GM12892 (cell line): ENCODE measurements at places on chromosomes 12 and 14.

- no peak for DNase-seq
These were observed 219.5 kb upstream of the TMEM132C start for GRCh38 chr12:128047266-128048060.

- DNase-seq: no peak
These were observed 67.3 kb upstream of the TMCC3 start for GRCh38 chr12:94717656-94718055.

GRCh38 chr12:107597695-107598410, 87.7 kb upstream of the PWP1 start:
- DNase-seq: no peak

GRCh38 chr12:120316798-120317223, 10.8 kb downstream of the PLA2G1B start:
- no peak for DNase-seq

DNA sequence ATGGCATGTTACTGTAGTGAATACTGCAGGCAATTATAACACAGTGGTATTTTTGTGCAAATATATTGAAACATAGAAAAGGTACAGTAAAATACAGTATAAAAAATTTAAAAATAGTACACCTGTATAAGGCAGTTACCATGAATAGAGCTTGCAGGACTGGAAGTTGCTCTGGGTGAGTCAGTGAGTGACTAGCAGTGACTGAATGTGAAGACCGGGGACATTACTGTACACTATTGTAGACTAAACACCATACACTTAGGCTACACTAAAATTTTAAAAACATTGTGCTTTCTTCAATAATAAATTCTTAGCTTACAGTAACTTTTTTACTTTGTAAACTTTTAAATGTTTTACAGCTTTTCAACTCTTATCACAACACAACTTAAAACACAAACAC, 181.7 kb downstream of the GALC start:
- no peak for DNase-seq

DNA sequence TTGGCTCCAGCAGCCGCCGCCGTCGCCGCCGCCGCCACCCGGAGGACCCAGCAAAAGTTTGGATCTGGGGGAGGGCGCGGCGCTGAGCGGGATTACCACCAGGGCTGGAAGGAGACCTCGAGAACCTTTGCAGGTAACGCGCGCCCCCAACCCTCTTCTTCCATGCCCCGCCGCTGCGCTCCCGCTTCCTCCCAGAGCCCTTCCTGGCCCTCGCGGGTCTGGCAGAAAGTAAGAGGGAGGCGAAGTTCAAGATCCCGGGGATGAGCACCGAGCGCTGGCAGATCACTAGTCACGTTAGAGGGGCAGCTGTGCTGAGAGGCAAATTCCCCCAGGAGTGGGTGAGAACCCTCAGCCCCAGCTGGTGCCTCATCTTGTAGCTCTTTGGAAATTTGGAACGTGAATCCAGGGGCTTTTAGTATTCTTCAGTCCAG, 3.9 kb downstream of the FLRT2 start:
- DNase-seq: no peak

- DNase-seq: no peak
These were observed 1.1 kb upstream of the HOXC4 start for GRCh38 chr12:54052438-54053002.

- no peak for DNase-seq
These were observed 7.6 kb downstream of the SLC38A2 start for GRCh38 chr12:46364777-46365580.

DNA sequence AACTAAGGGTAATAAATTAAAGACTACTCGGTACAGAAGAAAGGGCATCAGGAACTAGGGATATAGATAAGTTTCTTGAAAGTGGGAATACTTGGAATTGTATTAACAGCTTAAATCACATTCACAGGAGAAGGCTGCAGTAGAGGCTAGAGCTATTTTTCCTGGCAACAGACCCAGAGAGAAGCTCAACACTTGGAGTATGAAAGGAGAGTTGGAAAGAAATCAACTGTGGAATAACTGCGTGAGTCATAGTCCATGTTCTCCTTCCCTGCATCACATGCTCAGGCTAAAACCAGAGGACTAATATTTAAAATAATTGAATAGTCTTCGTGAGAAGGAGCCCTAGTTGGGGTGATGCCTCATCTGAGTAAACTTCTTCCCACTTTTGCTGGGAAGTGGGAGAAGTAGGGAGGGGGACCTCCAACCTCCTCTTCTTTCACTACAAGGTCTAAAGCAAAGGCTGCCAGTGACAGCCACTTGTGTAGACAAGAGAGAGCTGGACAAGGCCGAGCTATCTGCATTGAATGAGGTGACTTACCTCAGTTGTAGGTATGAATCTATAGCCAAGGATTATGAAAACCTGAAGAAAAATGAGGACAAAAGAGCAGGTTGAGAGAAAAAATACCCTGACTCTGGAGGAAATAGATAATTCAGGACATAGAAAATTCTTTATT, 32.7 kb downstream of the DYRK2 start:
- DNase-seq: no peak

GRCh38 chr12:109744026-109744425, 30.4 kb downstream of the FAM222A start:
- no peak for DNase-seq

- DNase-seq: no peak
These were observed 6.2 kb downstream of the SERPINA1 start for GRCh38 chr14:94382099-94382715.

GRCh38 chr12:120955232-120955631, 23.1 kb upstream of the HNF1A start:
- DNase-seq: no peak

DNA sequence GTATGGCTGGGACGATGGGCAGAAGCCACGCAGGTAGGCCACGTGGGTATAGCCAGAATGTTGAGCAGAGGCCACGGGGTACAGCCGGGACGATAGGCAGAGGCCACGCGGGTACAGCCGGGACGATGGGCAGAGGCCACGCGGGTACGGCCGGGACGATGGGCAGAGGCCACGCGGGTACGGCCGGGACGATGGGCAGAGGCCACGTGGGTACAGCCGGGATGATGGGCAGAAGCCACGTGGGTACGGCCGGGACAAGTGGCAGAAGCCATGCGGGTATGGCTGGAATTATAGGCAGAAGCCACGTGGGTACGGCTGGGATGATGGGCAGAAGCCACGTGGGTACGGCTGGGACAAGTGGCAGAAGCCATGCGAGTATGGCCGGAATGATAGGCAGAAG, 195.0 kb downstream of the TTC7B start:
- no peak for DNase-seq

- no peak for DNase-seq
These were observed 214.9 kb downstream of the ZFP36L1 start for GRCh38 chr14:68577802-68578541.

DNA sequence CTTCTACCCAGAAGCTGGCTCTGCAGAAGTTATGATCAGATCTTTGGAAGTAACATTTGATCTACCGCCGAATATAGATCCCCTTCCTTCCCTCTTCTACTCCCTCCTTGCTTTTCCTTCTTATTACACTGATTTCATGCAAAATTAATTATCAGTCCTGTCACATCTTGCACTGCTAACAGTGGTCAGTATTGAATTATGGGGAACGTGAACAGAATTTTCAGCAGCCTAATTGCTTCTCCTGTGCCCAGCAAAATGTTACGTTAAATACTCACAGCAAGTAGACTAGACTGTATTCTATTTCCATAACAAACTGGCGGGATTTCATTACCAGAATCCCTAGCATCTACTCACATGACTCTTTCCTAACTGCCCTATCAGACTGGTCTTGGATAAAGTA, 596.9 kb downstream of the DIO2 start:
- no peak for DNase-seq

DNA sequence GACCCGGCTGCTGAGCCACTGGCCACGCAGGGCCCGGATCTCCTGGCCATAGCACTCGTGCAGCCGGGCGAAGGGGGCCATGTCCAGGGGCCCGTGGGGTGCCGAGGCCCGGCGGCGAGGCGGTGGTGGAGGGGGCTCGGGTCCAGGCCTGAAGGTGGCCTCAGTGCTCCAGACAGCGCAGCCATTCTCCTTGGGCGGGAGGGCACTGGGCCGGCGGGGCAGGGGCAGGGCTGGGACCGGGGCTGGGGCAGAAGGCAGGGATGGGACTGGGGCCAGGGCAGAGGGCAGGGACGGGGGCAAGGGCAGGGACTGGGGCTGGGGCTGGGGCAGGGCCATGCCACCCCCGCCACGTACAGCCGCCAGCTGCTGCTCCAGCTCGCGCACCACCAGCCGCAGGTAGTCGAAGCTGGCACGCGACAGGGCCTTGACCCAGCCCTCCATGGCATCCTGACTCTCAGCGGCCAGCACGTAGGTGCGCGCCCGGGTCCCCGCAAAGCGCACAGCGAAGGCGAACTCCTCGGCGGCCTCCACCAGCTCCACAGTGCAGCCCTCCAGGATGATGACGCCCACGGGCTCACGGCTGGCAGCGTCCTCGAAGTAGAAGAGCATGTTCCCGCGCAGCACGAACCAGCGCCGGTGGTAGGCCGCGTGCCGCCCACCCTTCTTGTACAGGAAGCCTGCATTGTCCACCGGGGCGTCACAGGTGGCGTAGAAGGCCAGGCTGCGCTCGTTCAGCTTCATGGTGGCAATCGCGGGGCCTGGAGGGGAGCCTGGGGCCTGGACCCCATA, 6.0 kb downstream of the PHETA1 start:
- DNase-seq: no peak

DNA sequence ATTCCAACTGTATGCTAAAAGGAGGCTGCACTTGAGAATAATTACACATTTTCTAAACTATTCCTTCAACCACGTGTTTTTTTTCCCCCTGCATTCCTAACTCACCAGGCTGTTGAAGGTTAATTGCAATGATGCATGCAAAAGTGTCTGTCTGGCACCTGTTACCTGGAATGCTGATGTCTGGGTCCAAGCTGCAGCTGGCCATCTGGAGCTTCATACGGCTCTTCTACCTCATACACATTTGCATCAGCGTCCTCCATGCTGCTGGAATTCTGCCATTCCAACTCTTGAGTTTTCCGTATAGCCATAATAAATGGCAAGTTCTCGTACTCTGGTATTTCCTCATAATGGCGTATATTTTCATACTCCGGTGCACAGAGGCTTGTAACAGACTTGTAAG, 8.6 kb downstream of the FGD6 start:
- DNase-seq: no peak

DNA sequence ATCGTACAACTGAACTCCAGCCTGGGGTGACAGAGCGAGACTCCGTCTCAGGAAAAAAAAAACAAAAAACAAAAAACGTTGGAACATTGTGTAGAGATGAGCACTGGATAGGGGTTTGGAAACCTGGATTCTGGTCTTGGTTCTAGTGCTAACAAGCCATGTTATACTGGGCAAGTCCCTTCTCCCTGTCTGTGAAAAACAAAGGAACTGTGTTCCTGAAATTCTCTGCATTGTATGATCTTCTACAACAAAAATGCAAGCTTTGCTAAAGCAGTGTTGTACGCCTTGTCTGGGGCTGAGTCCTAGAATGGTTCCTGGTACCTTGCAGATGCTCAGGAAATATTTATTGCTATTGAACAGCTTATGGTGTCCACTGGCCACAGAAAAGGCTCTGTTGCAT, 13.4 kb downstream of the GPRC5D start:
- no peak for DNase-seq

- DNase-seq: no peak
These were observed 88.0 kb upstream of the GSC start for GRCh38 chr14:94857950-94858349.

GRCh38 chr12:75977590-75977951, 54.0 kb downstream of the PHLDA1 start:
- DNase-seq: no peak

DNA sequence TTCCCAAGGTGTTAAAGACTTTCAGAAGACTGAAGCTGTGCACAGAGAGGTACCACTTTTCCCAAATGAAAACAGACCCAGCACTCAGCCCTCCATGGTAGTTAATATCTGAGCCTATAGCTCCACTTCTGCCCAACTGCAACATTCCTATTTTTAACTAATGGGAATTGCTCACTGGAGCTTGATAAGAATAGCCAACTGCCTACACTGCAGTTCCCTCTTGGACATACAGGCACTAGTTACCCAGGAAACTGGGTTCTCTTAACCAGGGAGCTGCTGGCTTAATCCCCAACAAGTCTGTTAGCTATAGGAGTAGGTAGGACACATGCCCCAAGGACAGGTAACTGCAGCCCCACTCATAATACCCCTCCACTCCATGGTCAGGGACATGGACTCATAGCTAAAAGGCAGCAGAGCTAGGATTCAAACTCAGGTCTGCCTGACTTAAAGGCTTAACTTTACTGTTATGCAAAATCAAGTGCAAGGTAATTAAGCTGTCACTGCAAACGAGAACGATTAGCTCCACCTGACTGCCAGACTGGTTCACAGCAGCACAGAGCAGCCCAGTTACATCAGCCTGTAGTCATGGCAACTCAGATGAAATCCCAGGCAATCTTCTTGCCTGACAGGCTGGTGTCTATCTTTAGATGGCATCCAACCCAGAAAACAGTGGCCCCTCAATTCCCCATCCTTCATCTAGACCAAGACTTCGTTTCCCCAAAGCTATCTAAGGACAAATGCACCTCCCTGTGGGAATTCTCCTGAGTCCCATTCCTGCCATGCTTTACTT, 77.1 kb upstream of the ACTN1 start:
- DNase-seq: no peak

DNA sequence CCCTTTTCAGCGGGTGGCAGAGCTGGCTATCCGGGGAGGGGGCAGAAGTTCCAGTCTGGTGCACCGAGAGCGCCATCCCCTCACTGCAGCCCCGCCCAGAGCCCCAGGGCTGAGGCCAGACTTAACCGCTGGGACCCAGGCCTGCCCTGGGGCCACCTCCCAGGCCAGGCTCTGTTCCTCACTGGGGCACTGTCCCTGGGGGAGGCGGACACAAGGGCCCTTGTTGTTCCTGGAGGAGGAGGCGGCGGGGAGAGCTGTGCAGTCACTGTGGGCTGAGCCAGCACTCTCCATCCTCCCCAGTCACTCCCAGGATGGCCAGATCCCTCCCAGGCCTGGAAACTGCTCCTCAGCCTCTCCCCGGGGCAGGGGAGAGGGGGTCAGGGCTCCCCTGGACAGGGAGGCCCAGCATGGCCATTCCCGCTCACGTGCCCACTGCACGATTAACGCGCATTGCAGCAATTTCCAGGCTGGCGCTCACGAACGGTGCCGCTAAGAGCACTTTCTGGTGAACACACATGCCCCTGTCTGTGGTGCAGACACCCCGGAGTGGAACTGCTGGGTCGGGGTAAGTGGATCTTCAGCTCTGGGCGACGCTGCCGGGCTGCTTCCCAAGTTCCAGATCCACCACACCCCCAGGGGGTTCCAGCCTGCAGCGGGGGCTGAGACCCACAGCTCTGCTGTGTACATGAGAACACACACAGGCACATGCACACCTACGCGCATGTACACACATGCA, 89.8 kb upstream of the SFSWAP start:
- no peak for DNase-seq

DNA sequence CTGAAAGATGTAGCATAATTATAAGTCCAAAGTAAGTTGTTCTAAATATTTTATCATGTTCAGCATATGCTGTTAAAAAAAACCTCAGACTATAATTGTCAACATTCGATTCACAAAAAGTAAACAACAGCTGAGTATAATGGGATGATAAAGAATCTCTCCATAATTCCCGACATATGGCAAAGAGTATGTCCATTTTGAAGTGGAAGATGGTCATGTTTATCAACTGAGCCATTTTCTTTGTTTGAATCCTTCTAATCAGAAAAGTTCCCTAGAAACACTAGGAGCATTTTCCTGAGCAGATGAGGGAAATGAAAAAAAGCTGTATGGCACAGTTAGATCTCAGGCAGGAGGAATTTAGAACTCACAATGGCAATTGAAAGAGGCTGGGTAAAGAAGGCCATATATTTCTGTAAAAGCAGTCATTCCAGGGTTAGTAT, 192.1 kb upstream of the AMIGO2 start:
- no peak for DNase-seq
